Stimulated activated CD4-positive, alpha-beta T cell treated with anti-CD3 and anti-CD28 coated beads, Interleukin-4, amount 100 ng/mL, for 4 hours (primary cell): ENCODE measurements at places on chromosomes 5 and 9.
A peak's percentile ranks its signal among the peaks of the same experiment; 100 is the strongest.

DNA sequence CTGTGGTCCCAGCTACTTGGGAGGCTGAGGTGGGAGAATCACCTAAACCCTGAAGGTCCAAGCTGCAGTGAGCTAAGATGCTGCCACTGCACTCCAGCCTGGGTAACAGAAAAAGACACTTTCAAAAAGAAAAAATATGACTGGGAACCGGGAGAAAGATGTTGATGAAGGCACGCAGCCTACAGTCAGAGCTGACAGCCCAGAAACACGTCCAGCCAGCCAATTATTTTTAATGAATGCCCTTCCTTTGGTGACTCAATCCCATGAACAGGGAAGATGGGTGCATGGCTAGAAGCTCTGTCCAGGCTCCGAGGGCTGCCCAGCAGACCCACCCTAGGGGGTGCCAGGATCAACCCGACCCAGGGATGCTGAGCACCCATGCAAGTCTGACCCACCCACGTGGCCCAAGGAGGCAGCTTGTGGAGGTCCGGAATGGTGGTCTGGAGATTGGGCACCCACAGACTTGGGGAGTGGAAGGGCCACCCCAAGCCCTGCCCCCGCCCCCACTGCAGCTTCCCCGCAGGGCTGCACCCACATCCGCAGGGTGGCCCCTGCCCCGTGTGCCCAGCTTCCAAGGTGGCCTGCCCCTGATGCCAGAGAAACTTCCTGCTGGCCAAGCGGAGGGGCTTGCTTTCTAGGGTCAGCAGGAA is 51.0 kb downstream of the ADAMTS2 start:
- DNase-seq, result no peak

DNA sequence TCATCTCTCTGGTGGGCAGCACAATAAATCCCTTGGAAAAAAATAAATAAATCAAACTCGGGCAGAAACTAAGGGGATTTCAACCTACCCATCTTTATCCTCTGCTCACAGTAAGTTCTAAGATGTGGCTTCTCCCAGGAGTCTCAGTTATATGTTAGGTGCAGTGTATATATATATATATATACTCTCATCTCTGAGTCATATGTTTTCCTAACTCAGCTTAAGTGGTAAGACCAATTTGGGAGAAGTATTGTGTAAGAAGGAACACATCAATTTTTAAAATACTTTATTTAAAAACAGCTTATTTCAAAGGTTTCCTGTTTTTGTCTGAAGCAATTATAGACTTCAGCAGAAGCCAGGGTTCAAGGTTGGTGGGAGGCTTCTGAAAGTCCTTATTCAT is 20.3 kb upstream of the OSMR start:
- DNase-seq, result no peak

- no peak for DNase-seq
These were observed 2.6 kb downstream of the TEX10 start for GRCh38 chr9:100350188-100350587.

- DNase-seq, result no peak
These were observed 46.2 kb downstream of the TENT4A start for GRCh38 chr5:6759401-6759800.

GRCh38 chr9:124218987-124219461 is 38.7 kb upstream of the NEK6 start:
- DNase-seq, result no peak

GRCh38 chr5:115170134-115170928 is 623 bp upstream of the TRIM36 start:
- DNase-seq, result no peak

- DNase-seq, result no peak
These were observed 167.3 kb downstream of the PJA2 start for GRCh38 chr5:109242518-109242917.

DNA sequence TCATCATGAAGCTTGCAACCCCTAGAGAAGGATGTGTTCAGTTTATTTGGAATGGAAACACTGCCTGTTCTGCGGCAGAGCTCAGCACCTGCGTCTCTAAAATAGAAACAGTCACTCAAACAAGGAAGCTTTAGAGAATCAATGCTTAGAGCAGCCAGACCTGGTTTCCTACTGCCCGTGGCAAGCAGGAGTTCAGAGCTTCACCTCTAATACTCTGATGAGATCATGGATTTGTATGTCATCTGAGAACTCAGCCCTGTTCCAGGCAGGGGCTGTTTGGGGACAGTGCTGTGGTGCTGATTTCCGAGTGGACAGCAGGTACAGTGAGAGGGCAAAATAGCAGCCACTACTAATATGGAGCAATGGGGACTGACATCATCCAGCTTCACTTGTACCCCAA is 236.0 kb upstream of the IRX1 start:
- DNase-seq, result no peak

GRCh38 chr5:135713161-135713915 is 121.1 kb upstream of the SLC25A48 start:
- no peak for DNase-seq

- DNase-seq, result no peak
These were observed 20.8 kb downstream of the PAPPA start for GRCh38 chr9:116174347-116174746.

GRCh38 chr5:112174959-112175594 is 244.0 kb downstream of the EPB41L4A start:
- no peak for DNase-seq

- DNase-seq, result no peak
These were observed 178.7 kb upstream of the SGCD start for GRCh38 chr5:156148301-156148700.

- peak; percentile 10 for DNase-seq
These were observed 139.9 kb downstream of the PIP5K1B start for GRCh38 chr9:68844631-68845612.

DNA sequence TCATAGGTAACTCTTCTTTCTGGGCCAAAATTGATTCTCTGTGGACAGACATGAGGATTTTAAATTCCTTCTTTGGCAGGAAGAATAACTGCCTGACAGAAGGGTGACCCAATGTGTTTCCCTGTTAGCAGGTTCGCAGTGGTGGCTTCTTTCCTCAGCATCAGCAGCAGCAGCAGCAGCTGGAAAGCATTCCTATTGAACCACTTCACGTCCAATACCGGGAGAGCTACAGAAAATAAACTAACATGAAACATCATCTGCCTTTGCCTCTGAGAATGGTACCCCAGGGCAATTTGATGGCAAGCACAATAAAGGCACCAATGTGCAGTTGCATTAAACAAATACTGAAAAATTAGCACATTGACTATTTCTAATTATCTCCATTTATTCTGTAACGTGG is 214.5 kb downstream of the TMEM167A start:
- DNase-seq, result no peak

DNA sequence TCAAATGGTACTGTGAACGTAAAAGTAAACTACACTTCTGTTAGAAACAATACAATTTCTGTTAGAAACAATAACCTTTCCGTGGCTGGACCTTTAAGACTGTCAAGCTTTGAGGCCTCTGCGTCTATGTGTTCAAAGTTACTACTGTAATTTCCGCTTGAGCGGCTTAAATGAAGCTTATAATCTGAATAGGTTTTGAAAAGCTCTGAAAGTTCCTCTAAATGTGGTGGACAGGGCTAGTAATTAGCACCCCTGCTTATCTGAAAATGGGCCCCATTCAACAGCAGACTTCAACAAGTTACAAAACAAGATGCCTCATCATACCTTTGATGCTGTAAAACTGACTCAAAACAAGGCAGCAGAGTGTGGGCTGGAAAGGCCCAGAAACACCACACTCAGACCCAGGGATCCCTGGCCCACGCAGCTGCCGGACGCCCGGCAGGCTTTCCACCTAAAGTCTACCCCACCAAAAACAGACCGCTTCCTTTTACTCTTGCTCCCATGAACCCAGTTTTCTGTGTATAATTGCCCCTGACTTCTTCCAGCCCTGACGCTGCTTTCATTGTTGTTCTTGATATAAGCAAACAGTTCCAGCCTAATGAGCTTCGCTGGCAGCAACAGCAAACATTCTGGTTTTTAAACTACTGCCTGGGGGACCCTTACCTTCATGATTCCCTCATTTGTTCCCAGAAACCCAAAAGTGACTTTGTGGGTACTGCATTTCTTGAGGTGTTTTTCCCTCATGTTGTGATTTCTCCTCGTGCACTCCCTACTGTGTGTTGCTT is 66.7 kb downstream of the TLE1 start:
- DNase-seq, result no peak

DNA sequence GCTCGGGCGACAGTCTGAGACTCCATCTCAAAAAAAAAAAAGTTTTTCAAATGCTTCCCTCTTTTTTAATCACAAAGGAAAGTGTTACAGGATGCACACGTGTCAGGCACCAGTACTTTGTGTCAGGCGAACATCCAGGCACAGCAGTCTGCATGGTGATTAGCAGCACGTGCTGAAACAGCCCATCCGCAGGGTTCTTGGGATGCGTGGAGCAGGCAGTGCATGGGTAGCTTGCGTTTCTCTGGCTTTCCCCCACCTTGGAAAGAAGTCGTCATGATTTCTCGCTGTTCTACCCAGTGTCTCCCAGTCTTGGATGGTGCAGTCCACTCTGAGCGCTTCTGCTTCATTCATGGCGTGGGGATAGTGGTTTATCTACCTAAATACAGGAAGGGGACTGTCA is 35.4 kb downstream of the GPR107 start:
- DNase-seq, result no peak

DNA sequence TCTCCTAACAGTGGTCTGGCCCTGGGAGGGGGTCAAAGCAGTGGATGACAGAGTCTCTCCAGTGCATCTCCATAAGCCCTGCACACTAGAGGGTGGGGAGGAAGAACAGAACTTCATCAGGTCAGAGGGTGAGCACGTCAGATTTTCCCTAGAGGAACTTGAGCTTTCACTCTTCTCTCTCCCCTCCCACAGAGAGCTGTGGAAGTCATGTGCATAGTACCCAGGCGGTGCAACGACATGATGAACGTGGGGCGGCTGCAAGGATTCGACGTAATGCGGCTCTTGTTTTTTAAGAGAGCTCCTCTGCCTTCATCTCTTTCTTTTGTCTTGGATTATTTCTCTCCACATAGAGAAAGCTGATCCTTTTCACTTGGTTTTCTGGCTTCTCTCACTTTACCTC is 100.2 kb upstream of the OTULINL start:
- no peak for DNase-seq

GRCh38 chr5:142826741-142827492 is 56.7 kb downstream of the ARHGAP26 start:
- no peak for DNase-seq

- no peak for DNase-seq
These were observed 65.2 kb downstream of the JMY start for GRCh38 chr5:79301046-79301712.

- DNase-seq, result no peak
These were observed 46.8 kb downstream of the GRIN3A start for GRCh38 chr9:101691657-101692056.

DNA sequence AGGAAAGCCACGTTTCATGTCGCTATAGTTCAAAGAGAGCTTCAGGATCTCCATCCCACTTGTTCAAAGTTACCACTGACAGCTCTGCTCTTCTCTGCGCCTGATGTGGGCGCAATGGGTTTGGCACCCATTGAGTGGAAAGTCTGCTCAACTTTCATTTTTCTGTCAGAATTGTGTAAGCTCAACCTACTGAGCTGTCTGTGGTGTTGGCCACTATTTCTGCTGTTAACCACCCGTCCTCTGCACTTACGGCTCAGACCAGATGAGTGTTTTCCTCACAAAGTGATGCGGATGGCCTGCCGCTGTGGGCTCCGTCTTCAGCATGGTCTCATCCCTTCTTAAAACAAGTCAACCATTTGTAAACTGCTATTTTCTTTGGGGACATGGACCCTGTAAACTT is 131.2 kb downstream of the WNK2 start:
- DNase-seq, result no peak

- DNase-seq, result no peak
These were observed 140.8 kb downstream of the CEP120 start for GRCh38 chr5:123282444-123282843.

DNA sequence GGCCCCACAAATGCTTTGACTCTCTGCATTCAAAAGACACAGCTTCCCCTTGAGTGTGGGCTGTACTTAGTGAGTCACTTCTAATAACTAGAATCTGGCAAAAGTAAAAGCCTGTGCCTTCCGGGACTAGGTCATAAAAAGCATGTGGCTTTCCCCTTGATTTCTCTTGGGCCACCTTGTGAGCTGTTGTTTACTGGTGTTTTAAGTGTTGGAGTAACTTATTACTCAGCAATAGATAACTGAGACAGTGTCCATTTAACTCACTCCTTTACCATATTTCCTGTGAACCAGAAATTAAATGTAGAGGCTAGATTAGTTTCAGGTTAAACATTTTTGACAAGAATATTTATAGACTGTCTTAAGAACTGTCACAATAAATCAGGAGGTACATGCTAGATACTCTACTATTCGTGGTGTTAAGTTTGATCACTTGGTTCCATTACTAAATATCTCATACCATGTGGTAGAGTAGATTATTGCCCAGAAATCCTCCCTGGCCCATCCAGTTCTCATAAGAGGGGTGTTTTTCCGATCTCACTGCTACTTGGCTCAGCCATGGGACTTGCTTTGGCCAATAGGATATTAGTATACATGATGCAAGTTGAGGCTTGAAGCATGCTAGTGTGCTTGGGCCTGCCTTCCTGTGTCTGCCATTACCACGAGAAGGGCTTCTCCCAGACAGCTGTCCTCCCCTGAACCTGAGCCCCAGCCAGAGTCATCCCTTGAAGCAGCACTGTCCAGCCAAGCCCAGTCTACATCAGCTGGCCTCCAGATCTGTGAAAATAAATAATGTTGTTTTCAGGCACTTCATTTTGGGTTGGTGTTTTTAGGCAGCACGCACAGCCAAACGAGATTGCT is 10.4 kb upstream of the CMBL start:
- no peak for DNase-seq

- no peak for DNase-seq
These were observed 5.0 kb downstream of the RELL2 start for GRCh38 chr5:141641634-141642267.

DNA sequence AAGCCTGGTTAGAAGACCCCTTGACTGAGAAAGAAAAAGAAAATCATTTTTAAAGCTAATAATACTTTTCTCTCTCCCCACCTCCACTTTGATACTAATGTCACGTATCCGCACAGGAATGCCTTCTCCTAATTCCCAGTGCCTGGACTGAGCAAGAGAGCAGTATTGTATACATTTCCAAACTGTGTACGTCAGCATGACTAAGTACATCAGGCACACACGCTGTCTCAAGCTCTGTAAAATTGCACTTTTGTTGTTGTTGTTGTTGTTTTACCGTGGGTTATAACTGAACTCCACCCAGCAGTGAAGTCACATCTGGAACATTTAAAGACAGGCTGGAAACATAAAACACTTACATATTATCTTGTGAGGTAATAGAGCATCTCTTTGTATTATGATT is 407.6 kb downstream of the DNAH5 start:
- DNase-seq, result no peak

- DNase-seq, result no peak
These were observed 982.2 kb downstream of the TLE1 start for GRCh38 chr9:80707120-80707519.

GRCh38 chr9:89109666-89110065 is 69.0 kb downstream of the SHC3 start:
- DNase-seq, result no peak

GRCh38 chr5:176366232-176366894 is 1.1 kb downstream of the ARL10 start:
- no peak for DNase-seq

DNA sequence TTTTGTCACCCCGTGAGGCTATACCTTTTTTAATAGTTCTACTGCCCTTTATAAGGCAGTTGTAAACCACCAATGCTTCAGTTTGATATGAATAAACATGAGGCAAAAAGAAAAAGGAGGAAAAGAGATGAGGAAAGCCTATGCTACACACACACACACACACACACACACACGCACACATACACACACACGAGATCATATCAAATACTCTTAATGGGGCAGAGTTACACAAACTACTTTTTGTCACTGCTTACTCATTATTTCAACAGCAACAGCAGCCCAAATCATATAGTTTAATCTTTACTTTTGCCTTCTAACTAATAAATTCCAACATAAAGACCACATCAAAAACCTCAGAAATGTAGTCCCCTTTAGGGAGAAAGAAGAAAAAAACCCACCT is 116.8 kb upstream of the PAM start:
- DNase-seq, result no peak
